ENCODE measurements at places on chromosomes 7 and 10. TPM values are rescaled to one million over a fixed set of nuclear protein-coding genes. Genes with fewer than 3 reads are reported as not detected.

DNA sequence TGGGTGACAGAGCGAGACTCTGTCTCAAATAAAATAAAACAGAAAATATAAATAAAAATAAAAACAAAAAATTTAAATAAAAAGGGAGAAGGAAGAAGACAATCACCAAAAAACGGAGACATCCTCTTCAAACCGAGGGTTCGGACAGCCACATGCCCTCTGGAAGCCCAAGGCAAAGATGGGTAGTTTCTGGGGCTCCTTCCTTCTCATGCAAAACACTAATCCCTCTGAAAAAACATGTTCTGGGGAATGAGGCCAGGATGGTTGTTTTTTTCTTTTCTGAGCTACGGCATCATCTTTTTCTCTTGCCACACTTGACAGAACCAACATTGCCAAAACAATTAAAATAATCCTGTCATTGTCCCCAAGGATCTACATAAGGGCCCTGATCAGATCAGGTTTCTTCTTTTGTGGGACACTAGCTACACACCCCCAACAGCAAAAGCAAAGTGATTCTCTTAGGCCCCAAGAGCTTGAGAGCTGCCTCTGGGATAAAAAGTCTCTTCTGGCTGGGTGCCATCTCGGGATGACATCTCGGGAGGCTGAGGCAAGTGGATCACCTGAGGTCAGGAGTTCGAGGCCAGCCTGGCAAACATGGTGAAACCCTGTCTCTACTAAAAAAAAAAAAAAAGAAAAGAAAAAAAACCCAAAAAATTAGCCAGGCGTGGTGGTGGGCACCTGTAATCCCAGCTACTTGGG, 14.2 kb upstream of the POR start:
- no peaks in the 10 kb centered on the region for H3K4me1 ChIP-seq
- no peak overlapping the region for H3K27ac ChIP-seq
- no peak overlapping the region for H3K4me3 ChIP-seq
- no peak for DNase-seq

- H3K36me3 ChIP-seq, result no peaks in the 10 kb centered on the region
- H3K27ac ChIP-seq, result no peak overlapping the region
- no peak for DNase-seq
- no peaks in the 10 kb centered on the region for H3K4me1 ChIP-seq
- H3K27me3 ChIP-seq, result peaks cover 4% of the 10 kb centered on the region
Measured at GRCh38 chr10:31657434-31657872, 271.2 kb downstream of the ARHGAP12 start.

- H3K27me3 ChIP-seq, result peaks cover 67% of the 10 kb centered on the region
- no peaks in the 10 kb centered on the region for H3K36me3 ChIP-seq
- H3K27ac ChIP-seq, result no peak within 1 kb of the TSS
- no peak within 1 kb of the TSS for H3K4me3 ChIP-seq
- DNase-seq, result no peak
- H3K4me1 ChIP-seq, result no peaks in the 10 kb centered on the region
Measured at GRCh38 chr10:23191764-23192711, at the start of gene PTF1A. PTF1A (plus strand) TSS chr10:23192312; CDS start chr10:23192531, 219 bp downstream.

DNA sequence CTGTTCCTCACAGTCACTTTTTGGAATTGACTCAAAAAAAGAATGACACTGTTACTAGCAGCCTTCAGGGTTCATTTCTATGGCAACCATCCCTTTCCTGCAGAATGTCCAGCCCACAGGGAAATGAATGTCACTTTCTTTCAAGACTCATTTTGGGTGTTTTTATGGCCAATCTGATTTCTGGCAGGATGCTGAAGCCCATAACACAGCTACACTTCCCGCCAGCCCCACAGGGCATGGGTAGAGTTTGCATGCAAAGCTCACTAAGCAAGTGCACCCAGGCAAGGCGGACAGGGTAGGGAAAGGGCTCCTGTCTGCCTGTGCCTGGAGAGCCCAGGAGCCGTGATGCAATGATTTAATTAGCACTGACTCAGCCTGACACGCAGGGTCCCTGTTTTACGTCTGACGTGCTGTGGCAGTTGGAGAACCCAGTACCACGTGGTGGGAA, 26.1 kb upstream of the GPAM start:
- H3K27me3 ChIP-seq, result no peaks in the 10 kb centered on the region
- no peak overlapping the region for H3K27ac ChIP-seq
- no peak for DNase-seq
- H3K4me3 ChIP-seq, result no peak overlapping the region
- no peaks in the 10 kb centered on the region for H3K4me1 ChIP-seq

The FAM107B gene
- 156 TPM for total RNA-seq

The STOX1 gene
- total RNA-seq, result 0.32 TPM

The WEE2 gene
- total RNA-seq, result 0.12 TPM

The ITGA8 gene
- not detected for total RNA-seq

The CYP2E1 gene
- 0.52 TPM for total RNA-seq

Measured in activated T-helper 1 cell treated with anti-CD3 and anti-CD28 coated beads, Interleukin-12 subunit alpha, Interleukin-12 subunit beta, Interleukin-2, Interleukin-4 antibody, amounts not matched to agents 30 ng/mL and 10 ng/mL and 1 ng/mL, durations not matched to agents 14 hours and 24 hours and 36 hours (primary cell).